ENCODE measurements at places on chromosomes 13 and 19.
A peak's percentile ranks its signal among the peaks of the same experiment; 100 is the strongest.

GRCh38 chr13:32707471-32707870 is 121.2 kb downstream of the PDS5B start:
- DNase-seq, result no peak

DNA sequence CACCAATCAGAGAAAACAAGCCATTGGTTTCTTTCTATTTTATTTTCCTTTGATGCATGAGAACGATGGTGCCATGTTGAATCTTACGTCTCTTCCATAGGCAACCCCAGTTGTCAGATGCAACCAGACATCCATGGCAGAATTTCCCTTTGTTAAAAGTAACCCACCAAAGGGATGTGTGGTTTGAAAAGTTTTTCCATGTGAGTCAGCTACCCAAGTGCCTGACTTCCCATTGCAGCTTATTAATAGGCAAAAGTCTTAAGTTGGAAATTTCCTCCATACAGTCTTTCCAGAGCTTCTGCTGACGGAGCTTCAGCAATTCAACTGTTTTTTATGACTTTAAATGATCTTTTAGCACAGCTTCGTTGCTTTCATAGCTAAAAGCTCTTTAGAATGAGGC is 73.8 kb upstream of the FAM216B start:
- DNase-seq, result no peak

- DNase-seq, result peak; percentile 36
Observed at GRCh38 chr19:3369337-3370213, 3.2 kb downstream of the NFIC start.

DNA sequence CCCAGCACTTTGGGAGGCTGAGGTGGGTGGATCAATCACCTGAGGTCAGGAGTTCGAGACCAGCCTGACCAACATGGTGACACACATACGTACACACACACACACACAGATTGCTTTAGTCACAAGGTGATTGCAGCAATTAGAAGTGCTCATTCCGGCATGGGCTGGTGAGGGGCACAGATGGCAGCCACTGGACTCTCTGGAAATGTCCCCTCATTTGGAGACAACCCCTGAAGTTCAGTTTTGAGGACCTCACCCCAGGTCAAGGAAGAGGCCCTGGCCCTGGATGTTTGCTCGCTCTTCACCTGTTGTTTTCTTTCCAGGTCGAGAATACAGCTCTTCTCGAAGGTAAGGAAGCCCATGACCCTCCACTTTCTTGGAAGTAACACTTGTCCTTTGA is 6.1 kb downstream of the ZNF296 start:
- DNase-seq, result no peak

- DNase-seq, result no peak
Observed at GRCh38 chr13:46903748-46904147, 6.9 kb upstream of the HTR2A start.

DNA sequence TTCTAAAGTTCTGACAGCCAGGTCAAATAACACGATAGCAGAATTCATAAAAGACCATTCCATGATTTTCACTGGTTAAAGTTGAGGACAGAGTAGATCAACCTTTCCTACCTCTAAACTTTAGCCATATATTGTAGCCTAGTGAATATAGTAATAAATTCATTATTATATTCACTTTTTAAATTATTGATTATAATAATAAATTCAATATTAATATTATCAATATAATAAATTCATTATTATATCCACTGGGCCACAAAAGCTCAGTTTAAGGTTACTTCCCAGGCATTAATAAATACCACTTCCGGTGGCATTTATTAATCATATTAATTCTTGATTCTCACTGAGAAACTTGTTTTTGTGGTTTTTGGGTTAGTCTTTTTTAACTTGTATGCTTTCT is 85.7 kb upstream of the GPC6 start:
- DNase-seq, result no peak

DNA sequence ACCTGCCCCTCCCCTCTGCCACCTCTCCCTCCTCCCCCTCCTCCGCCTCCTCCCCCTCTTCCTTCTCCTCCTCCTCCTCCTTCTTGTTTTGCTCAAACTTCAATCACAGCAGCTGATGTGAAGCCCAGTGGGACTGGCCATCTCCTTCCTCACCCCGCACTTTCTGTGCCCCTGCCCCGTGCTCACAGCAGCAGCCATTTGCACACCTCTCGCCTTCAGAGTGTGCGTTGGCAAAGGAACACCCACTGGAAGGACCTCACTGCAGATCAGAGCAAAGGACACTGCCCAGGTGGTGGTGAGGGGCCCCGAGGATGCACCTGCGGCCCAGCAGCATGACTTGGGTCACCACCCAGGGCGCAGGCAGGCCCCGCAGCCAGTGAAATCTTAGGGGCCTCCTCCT is 98.8 kb downstream of the SOX1 start:
- no peak for DNase-seq

GRCh38 chr13:46613409-46614049 is 60.6 kb downstream of the LRCH1 start:
- DNase-seq, result no peak

- DNase-seq, result no peak
Observed at GRCh38 chr13:23541221-23541824, 28.9 kb upstream of the TNFRSF19 start.

- no peak for DNase-seq
Observed at GRCh38 chr13:59064042-59064441, 1099.7 kb downstream of the DIAPH3 start.

- DNase-seq, result no peak
Observed at GRCh38 chr19:38115271-38115802, 108.7 kb downstream of the DPF1 start.

DNA sequence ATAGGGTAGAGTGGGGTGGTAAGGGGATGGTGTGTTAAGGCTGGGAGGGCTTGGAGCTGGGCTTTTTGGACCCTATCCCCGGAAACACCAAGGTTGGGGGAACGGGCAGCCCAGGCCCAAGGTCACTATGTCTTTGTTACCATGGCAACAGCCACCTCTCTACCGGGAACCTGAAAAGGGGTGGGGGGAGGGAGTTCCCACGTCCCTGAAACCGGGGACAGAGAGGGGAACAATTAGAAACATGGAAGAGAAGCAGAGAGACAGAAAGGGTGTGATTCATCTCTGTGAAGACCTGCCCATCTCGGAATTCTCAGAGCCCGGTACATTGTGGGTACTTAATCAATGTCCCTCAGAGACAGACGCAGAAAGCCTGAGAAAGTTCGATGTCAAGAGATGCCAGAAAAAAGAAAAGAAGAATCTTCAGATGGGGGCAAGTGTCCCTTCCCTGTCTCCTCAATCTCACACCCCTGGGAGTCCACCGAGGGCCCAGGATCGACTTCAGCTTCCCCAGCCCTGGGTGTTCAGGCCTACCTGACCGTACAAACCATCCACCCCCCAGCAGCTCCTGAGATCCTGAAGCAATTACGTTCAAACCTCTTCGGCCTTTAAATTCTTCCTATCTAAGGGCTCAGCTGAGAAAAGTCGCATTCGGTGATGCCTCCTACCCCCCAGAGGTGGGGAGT is 6.8 kb upstream of the LRFN1 start:
- no peak for DNase-seq

DNA sequence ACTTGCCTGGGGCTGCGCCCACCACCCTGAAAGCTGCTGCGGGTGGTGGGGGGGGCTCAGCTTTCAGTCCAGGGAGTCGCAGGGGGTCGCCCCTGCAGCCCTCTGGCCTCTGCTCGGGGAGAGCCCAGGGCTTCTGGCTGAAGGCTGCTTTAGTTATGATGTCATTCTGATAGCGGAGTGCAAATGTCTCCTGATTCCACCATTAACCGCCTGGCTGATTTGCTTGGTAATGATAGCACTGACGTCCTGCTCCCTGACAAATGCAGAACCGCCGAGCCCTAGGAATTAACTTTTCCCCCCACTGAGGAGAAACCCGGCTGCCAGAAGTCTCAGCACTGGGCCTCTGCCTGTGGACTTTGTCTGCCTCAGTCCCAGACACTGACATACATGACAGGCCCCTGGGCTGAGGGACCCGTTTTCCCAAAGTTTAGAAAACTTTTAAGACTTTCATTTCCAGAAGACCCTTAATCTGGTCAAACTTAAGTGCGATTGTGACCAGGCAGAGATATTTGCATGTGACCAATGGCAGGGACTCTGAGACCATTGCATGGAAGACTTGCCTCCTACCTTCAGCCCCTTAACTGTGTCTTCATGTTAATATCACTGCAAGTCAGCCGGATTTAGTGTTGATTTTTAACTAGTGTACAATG is 142.5 kb upstream of the ZNF536 start:
- DNase-seq, result no peak

DNA sequence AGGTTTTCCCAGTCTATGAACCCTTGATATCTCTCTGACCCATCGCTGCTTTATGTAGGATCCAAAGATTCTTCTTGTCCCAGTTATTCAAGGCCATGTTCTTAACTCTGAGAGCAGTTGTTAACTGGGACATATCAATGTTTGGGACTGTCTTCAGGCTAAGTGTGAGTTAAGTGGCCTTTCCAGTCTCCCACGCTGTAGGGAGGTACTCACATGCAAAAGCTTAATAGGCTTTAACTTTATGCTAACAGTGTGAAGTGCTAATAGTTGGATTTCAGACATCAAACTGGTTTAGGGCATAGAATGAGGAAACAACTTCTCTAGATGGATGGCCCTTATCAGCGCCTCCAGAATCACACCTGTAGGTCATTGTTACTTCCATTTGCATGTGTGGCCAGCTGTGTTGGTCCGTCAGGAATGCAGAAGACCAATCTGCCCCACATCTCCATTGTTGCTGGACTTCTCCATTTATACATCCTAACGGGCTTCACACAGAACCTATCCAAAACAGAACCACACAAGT is 104.7 kb upstream of the MBNL2 start:
- no peak for DNase-seq

- no peak for DNase-seq
Observed at GRCh38 chr19:27906081-27906480, 1306.9 kb downstream of the UQCRFS1 start.

DNA sequence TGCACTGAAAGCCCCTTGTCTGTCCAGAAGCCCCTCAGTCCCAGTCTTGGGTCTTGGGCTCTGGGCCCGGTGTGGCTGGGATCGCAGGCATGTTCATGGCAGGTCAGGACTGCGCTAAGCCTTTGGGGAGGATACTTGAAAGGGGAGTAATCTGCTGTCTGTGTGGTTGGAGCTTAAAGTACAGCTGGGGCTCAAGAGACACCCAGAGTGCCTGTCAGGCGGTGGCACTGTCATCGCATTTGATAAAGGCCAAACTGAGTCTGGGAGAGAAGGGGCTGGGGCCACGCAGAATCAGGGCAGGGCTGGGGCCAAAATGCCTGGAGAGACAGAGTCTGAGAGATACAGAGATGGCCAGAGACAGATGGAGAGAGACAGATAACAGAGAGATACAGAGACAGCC is 4.2 kb upstream of the CILP2 start:
- DNase-seq, result no peak

DNA sequence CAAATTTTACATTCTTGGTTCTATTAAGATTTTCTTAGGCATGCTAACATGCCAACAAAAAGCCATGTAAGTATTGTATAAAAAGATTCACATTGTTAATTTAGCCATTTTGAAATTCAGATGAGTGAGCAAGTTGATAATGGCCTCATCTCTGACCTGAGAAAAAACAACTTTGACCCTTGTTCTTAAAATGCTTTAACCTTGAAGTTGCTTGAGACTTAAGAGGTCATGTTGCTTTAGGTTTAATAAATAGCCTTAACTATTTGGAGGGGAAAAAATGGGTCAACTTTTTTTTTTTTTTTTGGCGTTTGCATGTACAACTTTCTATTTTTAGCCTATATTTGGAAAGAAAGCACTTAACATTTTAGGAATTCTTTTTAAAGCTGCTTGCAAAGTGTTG is 6.0 kb downstream of the MIR17HG start:
- DNase-seq, result no peak

DNA sequence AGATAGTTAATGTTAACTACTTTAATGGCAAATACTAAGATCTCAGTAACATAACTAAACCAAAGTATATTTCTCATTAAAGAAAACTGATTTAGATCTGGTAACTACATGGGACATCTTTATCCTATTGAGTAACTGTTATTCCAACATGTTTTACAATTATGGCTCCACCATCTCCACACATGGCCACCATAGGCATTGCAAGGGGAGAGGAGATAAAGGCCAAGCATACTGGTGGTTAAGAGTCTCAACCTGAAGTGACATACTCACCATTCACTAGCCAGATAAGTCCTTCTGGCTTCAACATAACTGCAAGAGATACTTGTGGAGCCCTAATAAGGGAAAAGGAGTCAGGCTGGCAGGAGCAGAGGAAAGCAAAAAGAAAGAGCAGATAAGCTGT is 1586.4 kb upstream of the SPRY2 start:
- peak; percentile 27 for DNase-seq

GRCh38 chr13:101384929-101385328 is 31.4 kb downstream of the NALCN start:
- DNase-seq, result no peak

DNA sequence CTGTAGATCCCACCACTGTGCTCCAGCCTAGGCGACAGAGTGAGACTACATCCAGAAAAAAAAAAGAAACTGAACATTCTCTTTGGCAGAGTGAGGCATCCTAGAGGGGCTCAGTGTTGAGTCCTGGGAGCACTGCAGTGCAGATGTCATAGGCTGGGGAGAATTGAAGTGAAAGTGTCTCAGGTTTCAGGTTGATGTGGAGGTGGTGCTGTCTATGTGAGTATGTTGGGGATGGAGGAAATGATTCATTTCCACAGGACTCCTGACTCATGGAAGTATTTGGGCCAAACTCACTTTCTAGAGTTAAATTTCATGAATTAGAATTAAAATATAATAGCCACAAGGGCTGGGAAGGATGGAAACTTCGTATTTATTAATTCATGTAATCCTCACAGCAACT is 134.4 kb upstream of the TSC22D1 start:
- no peak for DNase-seq

GRCh38 chr13:74129500-74130191 is 4.6 kb downstream of the KLF12 start:
- DNase-seq, result no peak

GRCh38 chr13:113598481-113598880 is 13.9 kb downstream of the TFDP1 start:
- peak; percentile 13 for DNase-seq

DNA sequence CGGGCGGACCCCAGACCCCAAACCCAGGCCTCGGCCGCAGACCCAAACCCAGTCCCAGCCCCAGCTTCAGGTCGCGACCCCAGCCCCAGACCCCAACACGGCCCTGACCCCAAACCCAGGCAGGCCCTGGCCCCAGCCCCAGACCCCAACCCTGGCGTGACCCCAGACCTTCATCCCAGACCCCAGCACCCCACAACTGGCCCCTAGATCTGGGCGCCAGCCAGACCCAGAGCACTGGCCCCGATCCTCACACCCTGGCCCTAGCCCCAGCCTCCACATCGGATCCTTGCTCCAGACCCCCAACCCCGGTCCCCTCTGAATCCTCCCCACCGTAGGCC is 7.5 kb downstream of the MBD3 start:
- DNase-seq, result no peak

GRCh38 chr13:112700291-112701060 is 10.6 kb downstream of the ATP11A start:
- peak; percentile 22 for DNase-seq

GRCh38 chr19:42287017-42287826 is 14.7 kb upstream of the PRR19 start:
- peak; percentile 33 for DNase-seq

DNA sequence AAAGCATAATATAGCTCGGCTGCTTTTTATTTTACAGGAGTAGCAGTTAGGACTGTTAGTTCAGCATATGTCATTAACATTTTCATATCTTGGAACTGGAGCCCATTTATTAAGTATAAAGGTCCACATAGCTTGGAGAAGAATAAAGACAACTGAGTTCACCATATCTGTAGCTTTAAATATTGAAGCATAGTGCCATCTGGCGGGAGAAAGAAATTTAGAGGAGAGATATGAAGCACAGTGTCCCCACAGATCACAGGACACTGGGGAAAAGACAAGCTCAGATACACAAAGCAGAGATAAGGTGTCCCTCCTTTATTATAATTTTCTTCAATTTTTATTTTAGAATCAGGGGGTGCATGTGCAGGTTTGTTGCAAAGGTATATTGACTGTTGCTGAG is 104.7 kb upstream of the FREM2 start:
- DNase-seq, result no peak

Measured in H9 (cell line).